ENCODE measurements at places on chromosomes 4 and X.

GRCh38 chr4:54779476-54780148 is 121.9 kb downstream of the KIT start:
- no peak for DNase-seq

DNA sequence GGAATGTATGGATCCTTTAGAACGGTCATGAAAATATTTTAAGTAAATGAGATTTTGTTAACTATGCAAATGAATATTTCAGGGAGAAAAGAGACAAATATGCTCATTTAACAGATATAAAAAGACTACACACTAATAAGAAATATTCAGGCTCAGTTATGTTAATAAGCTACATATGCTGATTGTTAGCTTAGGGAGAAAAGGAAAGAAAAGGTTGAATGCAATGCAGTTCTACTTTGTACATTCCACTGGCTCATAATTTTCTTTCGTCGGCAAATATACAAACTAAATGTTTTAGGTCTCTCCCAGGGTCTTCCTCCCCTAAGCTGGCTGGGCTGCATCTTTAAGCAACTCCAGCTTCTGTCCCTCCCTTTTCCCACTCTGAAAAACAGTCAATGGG is 2.7 kb upstream of the RTL3 start:
- no peak for DNase-seq

- DNase-seq, result no peak
Observed at GRCh38 chrX:119495734-119496726, 27.8 kb downstream of the SLC25A5 start.

DNA sequence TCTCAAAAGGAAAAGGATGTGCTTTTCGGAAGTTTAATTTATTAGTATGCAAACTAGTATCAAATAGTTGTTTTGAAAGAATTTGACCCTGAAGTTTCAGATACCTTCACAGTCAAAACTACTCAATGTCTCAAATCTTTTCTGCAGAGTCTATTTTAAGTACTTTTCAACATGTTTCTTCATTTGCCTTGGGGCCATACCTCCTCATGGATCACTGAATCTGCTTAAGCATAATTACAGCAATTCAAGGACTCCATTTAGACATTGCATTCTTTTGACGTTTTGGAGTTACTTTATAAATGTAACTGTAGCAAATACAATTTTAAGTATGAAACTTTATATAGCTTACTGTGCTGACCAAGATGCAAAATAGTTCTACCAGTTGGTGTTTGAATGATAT is 25.5 kb downstream of the PALLD start:
- DNase-seq, result no peak

GRCh38 chr4:931194-931959 is 739 bp downstream of the GAK start:
- DNase-seq, result no peak
